ENCODE measurements at places on chromosomes 7 and 10.

DNA sequence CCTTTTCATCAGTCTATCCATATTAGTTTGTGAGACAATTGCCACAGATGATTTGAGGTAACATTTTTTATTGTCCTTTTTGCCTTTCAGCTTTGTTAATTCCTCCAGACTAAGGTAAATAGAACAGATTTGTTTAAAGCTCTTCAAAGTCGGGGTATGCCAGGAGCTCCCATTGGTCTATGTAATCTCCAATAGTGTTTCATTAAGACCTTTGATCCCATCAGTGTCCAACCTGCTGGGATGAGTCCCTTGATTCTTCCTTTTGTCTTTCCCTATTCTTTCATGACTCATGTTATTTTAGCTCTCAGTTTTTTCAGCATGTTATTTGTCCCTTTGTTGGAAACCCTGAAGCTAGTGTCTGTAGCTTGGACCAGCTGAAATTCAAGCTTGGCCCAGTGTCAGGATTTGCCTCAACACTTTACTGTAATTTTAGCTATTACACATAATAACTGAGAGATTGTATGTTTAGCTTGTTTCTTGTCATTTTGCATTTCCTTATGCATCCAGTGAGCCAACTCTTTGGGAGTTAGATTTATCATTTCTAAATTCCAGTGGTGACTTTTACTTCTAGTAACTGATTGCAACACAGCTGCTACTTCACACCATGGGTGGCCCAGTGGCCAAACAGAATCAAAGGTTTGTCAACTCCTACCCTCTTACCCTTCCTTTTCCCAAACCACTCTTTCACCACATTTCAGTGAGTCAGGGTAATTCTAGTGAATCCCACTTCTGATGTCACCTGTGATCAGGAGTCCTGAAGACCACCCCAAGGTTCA lies 15.3 kb downstream of the AGBL3 start:
- no peaks in the 10 kb centered on the region for H3K27me3 ChIP-seq
- H3K36me3 ChIP-seq: peaks cover 23% of the 10 kb centered on the region
- H3K4me3 ChIP-seq: no peak overlapping the region
- H3K27ac ChIP-seq: no peak overlapping the region
- H3K4me1 ChIP-seq: peaks cover 20% of the 10 kb centered on the region

DNA sequence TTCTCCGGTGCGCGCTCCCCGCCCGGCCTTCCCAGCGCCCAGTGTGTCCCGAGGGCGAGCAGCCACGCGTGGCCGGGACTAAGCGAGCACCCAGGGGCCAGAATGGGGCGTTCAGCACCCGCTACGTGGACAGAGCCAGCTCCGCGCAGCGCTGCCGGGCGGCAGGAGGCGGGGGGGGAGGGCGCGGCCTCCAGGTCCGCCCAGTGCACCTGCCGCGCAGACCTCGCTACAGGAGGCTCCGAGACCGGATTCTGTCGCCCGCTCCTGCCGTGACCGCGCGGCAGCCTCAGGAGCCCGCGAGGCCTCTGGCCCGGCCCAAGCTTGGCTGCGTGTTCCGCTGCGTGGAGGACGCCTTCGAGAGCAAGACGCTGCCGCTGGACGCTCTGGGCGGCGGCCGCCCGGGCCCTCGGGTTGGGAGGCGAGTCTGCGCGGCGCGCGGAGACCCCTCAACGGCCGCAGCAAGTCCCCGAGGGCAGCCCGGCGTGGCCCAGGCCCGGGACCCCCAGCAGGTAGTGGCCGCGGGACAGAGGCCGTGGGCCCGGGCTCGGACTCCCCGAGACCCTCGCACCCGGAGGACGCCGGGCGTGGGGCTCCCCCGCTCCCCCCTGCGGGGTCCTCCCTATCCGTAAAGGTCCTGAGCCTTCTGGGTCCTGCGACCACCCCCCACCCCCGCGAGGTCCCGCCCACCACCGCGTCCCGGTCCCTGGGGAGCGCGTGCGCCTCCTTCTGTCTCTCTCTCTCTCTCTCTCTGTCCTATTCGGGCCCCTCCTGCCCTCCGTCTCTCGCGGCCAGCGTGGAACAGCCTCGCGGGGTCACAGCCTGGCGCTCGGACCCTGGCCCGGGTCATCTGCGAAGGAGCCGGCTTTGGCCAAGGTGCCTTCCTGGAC lies 904 bp upstream of the DPYSL4 start:
- peaks cover 41% of the 10 kb centered on the region for H3K27me3 ChIP-seq
- peak; percentile 63 for DNase-seq
- no peak overlapping the region for H3K27ac ChIP-seq
- H3K4me1 ChIP-seq: peaks cover 4% of the 10 kb centered on the region

GRCh38 chr7:48299580-48300169 lies 128.4 kb downstream of the ABCA13 start:
- H3K27me3 ChIP-seq: no peaks in the 10 kb centered on the region
- DNase-seq: peak; percentile 33
- H3K4me1 ChIP-seq: peaks cover 4% of the 10 kb centered on the region

DNA sequence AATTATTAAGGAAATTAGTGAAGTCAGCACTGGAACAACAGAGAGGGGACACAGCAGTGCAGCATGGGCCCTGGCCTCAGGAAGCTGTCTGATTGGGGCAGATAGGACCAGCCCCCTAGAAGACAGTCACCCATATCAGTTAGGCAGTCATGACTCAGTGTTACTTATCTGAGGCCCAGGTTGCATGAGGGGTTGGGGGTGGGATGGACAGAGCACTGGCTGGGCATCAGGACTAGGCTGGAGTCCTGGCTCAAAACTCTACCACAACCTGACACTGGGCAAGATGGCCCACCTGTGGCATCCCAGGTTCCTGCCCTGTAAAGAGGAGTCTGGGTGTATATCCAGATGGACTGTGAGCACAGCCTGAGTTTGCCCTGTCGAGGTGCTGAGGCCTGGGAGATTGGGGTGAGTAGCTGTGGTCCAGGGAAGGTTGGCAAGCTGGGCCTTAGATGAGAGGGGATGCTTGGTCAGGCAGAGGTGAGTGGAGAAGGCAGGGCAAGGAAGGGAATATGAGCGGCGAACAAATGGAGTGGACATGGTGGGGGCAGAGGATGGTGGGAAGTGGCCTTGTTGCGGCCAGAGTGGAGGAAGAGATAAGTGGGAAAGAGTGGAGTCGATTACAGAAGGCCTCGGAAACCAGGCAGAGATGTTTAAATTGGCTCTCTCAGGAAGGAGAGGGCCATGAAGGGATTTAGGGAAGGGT lies 37.5 kb downstream of the HK1 start:
- H3K4me3 ChIP-seq: no peak overlapping the region
- peaks cover 26% of the 10 kb centered on the region for H3K4me1 ChIP-seq
- H3K27me3 ChIP-seq: no peaks in the 10 kb centered on the region
- H3K27ac ChIP-seq: peak overlapping the region; percentile 1

GRCh38 chr10:8066124-8066523 lies 11.6 kb downstream of the GATA3 start:
- H3K4me1 ChIP-seq: peaks cover 72% of the 10 kb centered on the region
- H3K36me3 ChIP-seq: peaks cover 73% of the 10 kb centered on the region
- H3K27ac ChIP-seq: peak overlapping the region; percentile 65
- no peak for DNase-seq
- peak overlapping the region; percentile 25 for H3K4me3 ChIP-seq

DNA sequence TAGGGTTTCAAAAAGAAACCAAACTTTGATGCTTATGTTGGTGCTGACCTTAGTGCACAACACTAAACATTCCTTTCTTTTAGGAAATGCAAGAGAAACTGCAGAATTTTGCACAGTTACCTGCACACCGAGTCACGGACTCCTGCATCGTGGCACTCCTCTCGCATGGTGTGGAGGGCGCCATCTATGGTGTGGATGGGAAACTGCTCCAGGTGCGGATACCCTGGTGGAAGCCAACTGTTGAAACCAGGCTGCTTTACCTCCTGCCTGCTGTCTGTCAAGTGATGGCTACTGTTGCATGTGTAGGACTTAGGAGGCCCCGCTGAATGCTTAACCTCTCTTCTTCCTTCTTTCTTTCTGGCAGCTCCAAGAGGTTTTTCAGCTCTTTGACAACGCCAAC lies 11.7 kb downstream of the CASP2 start:
- H3K4me3 ChIP-seq: no peak overlapping the region
- H3K36me3 ChIP-seq: peaks cover 39% of the 10 kb centered on the region
- no peaks in the 10 kb centered on the region for H3K27me3 ChIP-seq
- H3K4me1 ChIP-seq: peaks cover 28% of the 10 kb centered on the region
- H3K27ac ChIP-seq: no peak overlapping the region

DNA sequence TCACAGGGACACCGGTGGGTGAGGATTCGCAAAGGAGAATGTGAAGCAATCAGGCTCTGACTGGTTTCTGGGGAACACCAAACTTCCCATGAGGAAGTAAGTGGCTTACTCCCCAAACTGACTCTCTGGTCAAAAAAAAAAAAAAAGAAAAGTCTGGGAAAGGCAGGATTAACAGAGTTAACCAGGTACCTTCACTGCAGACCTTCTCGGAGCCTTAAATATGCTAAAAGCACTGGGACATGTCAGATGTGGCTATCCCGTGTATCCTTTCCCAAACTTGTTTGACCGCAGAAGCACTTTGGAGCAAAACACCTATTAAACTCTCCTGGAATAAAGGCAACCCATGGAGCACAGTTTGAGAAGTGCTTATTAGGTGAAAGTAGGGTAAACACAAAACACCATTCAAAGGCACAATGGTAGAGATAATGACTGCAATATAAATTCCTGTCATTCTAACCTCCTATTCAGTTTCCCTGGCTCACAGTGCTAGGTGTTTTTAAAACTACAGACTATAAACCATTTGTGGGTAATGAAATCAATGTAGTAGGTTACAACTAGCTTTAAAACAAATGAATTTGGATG lies 44.1 kb upstream of the MXI1 start:
- H3K4me1 ChIP-seq: peaks cover 7% of the 10 kb centered on the region
- no peak for DNase-seq

GRCh38 chr7:158802535-158803366 lies 26.6 kb downstream of the ESYT2 start:
- H3K4me3 ChIP-seq: no peak overlapping the region
- H3K27me3 ChIP-seq: no peaks in the 10 kb centered on the region
- peak overlapping the region; percentile 25 for H3K27ac ChIP-seq
- no peak for DNase-seq
- H3K4me1 ChIP-seq: peaks cover 29% of the 10 kb centered on the region

- H3K4me3 ChIP-seq: no peak within 1 kb of the TSS
- no peaks in the 10 kb centered on the region for H3K36me3 ChIP-seq
- H3K4me1 ChIP-seq: no peaks in the 10 kb centered on the region
- no peak within 1 kb of the TSS for H3K27ac ChIP-seq
- peaks cover 3% of the 10 kb centered on the region for H3K27me3 ChIP-seq
These were observed at the start of gene RGR for GRCh38 chr10:84244651-84245270. RGR (plus strand) TSS chr10:84245053; CDS start chr10:84245091, 38 bp downstream.

GRCh38 chr7:128801003-128801402 lies 9.2 kb downstream of the CCDC136 start:
- DNase-seq: no peak
- H3K36me3 ChIP-seq: peaks cover 6% of the 10 kb centered on the region
- H3K4me1 ChIP-seq: no peaks in the 10 kb centered on the region
- H3K4me3 ChIP-seq: no peak overlapping the region
- H3K27me3 ChIP-seq: no peaks in the 10 kb centered on the region

DNA sequence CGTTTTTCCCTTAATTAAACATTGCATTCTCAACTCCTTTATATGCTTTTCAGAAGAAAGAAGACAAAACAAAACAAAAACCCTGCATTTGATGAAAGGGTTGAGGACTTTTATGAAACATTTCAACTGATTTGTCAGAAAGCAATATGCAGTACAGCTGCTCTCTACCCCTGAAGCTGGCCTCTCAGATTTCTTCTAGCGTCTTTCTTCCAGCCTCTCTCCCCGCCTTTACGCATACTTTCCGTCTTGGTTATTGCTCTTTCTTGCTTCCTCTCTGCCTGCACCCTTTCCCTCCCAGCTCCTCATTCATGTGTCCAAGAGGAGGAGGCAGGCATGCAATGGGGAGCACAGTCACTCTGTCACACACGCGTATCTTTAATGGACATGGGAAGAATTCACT lies 91.0 kb upstream of the COL1A2 start:
- no peak overlapping the region for H3K27ac ChIP-seq
- no peak for DNase-seq
- peaks cover 7% of the 10 kb centered on the region for H3K27me3 ChIP-seq

- H3K4me3 ChIP-seq: no peak overlapping the region
- H3K36me3 ChIP-seq: no peaks in the 10 kb centered on the region
These were observed 325.2 kb downstream of the WDR37 start for GRCh38 chr10:1381339-1381738.

DNA sequence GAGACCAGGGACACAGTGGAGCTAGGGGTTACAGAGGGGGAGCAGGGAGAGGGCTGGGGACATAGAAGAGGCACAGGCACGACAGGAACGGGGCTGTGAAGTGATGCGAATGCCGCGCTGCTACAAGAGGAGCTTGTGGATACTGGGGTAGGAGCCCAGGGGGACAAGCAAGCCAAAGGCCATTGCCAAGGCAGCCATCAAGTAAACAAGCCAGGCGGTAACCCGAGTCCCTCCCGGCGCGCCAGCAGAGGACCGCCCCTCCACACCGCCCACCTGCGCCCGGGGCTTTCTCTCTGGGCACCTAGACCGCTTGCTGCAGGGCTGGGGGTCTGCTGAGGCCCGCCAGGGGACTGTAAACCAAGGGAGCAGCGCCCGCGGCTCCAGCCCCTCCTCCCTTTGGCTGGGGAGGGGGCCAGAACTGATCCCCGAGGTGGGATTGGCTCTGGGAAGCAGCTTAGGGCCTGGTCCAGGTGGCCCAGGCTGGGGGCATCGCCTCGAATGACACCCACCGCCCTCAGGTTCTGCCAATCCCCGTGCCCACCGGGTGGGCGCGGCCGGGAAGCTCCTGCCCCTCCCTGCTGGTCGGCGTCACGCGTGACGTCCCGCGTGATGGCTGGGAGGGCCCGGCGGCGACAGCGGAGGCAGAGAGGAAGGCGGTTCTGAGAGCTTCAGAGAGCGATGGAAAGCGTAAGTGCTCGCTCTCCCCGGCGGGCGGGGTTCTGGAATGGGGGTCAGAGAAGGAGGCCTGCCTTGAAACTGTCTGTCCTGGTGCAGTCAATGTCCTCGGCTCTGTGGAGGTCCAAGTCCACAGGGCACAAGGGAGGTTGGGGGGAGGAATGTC lies 982 bp downstream of the SFXN3 start:
- peak; percentile 76 for DNase-seq
- peak overlapping the region; percentile 74 for H3K4me3 ChIP-seq
- no peaks in the 10 kb centered on the region for H3K27me3 ChIP-seq
- peaks cover 24% of the 10 kb centered on the region for H3K4me1 ChIP-seq

DNA sequence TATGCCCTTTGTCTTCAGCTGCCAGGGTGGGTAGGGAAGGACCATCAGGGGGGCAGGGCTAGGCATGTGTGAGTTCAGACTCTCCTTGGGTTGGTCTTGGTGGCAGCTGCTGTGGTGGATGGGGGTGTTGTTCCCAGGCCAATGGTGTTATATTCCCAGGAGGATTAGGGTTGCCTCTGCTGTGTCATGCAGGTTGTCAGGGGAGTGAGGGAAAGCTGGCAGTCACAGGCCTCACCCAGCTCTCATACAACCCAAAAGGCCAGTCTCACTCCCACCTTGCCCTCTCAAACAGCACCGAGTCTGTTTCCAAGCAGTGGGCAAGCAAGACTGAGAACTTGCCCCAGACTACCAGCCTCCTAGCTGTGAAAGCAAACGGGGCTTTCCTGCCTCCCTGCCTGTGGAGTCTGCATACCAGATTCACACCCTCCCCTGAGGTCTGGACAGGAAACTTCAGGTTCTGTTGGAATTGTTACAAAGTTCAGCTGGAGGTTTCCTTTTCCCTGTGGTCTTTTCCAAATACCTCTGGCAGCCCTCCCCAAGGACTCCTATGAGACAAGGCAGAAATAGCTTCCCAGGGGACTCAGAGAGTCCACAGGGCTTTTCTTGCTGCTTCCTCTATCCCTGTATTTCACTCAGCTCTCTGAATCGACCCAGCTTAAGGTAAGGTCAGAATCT lies 1.4 kb downstream of the HYAL4 start:
- H3K4me3 ChIP-seq: no peak overlapping the region
- no peak for DNase-seq
- peaks cover 10% of the 10 kb centered on the region for H3K27me3 ChIP-seq
- H3K36me3 ChIP-seq: peaks cover 3% of the 10 kb centered on the region
- H3K4me1 ChIP-seq: no peaks in the 10 kb centered on the region

All from activated naive CD8-positive, alpha-beta T cell treated with anti-CD3 and anti-CD28 coated beads for 36 hours (primary cell).